Stimulated activated CD8-positive, alpha-beta memory T cell treated with anti-CD3 and anti-CD28 coated beads, Interleukin-2, amount 100 ng/mL, for 48 hours (primary cell): ENCODE measurements at places on chromosomes 3 and 15.

GRCh38 chr15:94887391-94887790 lies 656.0 kb downstream of the MCTP2 start:
- no peak for DNase-seq

GRCh38 chr3:32305361-32305876 lies 66.9 kb downstream of the CMTM8 start:
- DNase-seq: no peak

- DNase-seq: no peak
Measured at GRCh38 chr3:6803619-6804018, 57.3 kb upstream of the GRM7 start.

DNA sequence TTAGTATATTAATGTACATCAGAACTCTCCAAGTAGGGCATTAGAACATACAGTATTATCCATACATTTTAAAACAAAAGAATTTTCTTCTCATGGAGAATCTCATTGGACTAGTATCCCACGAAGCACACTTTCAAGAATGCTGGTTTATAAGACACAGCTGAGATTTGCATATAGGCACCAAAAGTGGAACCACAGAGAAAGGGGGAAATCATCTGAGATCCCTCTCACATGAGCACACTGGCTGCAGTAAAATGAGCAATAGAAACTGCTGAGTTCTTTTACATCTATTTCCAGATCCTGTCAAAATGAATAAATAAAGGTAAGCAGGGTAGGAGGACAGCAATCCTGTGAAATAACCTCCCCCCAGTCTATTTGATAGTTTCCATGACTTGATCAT lies 665.3 kb downstream of the FHIT start:
- no peak for DNase-seq

- DNase-seq: no peak
Measured at GRCh38 chr3:139552632-139553365, 13.3 kb upstream of the RBP1 start.

DNA sequence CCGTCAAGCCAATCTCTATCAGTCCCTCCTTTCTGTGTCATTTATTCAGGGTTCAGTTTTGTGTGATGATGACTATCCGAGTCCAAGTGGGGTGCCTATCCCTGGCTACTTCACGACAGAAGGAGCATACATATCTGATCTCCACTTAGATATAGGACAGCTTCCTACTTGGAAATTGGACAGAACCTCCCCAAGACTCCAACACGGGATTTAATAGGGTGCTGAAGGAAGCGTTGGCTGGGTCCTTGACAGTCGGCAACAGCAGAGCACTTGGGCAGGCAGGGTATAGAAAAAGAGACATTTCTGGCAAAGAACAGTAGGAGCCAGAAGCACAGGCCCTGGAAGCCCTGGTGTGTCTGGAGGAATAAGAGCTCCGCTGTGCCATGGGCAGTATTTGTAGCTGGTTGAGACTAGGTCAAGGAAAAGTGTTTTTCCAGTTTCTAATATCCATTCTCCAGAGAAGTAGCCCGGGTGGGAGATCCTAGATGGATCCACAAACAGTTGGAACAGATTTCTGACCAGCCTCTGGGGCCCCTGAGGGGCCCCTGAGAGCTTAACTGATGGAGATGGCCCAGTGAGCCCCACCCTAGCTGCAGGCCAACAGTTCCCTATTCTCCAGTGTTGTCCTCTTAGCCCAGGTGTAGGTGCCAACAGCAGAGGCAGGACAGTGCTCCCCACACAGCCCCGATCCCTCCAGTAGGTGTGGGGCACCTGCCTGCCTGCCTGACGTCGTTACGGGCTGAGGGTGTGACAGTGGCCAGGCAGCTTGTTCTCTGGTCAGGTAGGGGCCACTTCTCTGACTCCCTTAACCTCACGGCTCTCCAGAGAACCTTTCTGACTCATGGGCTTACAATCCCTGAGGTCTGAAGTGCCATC lies 130.8 kb downstream of the CHCHD6 start:
- DNase-seq: no peak

GRCh38 chr3:106728315-106729098 lies 648.7 kb upstream of the CCDC54 start:
- no peak for DNase-seq

DNA sequence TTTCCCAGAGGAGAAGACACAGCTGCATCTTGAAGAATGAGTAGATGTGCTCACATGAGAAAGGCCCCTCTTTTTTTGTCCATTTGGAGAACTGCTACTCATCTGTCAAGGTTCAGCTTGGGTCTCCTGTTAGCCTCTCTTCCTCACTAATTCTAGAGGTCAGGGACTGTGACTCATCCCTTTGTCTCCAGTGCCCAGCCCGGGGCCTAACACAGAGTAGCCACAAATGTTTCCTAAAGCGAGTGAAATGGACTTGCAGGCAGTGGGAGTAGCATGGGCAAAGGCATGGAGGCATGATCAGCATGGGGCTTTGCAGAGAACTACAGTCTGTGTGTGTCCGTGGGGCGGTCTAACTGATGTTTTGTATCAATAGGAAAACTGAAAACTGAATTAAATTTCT lies 33.9 kb upstream of the MRPS22 start:
- DNase-seq: no peak

DNA sequence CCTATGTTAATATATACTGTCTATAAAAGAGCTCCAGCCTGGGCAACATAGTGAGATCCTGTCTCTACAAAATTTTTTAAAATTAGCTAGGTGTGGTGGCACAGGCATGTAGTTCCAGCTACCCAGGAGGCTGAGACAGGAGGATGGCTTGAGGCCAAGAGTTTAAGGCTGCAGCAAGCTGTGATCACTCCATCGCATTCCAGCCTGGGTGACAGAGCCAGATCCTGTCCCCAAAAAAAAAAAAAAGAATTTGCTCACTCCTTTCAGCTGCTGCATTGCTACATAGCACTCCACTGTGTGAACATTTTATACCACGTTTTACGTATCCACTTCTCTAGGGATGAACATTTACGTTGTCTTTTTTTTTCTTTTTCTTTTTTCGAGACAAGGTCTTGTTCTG lies 6.0 kb upstream of the TSEN2 start:
- no peak for DNase-seq

DNA sequence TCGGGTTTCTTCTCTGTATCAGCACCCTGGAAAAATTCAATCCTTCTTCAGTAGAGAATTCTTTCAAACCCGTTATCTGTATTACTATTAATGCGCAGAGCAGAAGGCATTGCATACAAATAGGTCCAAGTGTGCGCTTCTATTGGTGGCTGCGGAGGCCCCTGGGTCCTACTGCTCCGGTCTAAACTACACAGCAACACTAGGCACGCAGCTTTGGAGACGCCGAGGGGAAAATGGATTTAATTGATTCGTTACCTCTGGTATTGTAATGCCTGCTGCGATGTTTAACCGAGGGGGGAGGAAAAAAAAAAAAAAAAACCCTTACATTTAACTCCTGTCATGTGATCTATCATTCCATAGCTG lies at the start of gene ROBO1:
Gene ROBO1, minus strand, starts transcription at position 94 of the 363 bp plus-strand sequence.
- no peak for DNase-seq

- DNase-seq: no peak
Measured at GRCh38 chr3:112974178-112974517, 755 bp downstream of the CD200R1 start.

DNA sequence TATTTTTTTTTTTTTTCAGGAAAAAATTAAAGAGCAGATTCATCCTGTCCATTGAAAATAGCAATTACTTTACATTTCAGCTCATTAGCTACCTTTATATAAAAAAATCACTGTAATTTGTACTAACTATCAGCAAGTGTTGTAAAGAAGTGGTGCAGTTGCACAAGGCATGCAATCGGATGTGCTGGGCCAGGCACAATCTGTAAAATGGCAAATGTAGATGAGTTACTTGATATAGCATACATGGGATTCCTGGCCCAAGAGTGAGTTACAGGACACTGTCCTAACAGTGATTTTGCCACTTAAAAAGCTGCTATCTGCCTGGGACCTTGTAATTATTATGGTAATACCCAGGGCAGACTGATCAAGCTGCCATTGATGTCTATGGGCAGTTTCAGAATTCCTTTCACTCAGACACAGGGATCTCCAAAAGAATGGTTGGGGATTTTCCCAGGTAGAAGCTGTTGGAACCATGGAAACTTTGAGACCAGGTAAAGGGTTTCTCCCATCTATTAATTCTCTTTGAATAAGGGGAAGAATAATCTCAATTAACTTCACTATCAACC lies 182.2 kb upstream of the ICE2 start:
- no peak for DNase-seq

DNA sequence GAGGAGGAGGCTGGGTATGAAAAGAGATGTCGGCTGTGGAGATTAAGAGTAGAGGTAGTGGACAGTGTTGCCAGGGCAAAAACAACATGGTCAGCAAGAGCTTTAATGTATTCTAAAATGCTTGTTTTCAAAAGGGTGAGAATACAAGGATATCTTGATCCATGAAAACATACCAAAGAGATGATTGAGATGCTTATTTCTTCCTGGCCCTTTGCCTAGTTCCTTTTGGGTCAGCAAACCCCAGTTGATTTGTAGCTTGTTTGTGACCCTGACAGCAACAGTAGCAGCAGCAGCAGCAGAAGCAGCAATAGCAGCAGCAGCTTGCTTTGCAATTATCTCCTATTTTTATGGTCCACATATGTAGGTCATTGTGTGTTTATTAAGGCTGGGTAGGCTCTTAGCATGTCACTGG lies 337.3 kb downstream of the LPP start:
- DNase-seq: no peak

DNA sequence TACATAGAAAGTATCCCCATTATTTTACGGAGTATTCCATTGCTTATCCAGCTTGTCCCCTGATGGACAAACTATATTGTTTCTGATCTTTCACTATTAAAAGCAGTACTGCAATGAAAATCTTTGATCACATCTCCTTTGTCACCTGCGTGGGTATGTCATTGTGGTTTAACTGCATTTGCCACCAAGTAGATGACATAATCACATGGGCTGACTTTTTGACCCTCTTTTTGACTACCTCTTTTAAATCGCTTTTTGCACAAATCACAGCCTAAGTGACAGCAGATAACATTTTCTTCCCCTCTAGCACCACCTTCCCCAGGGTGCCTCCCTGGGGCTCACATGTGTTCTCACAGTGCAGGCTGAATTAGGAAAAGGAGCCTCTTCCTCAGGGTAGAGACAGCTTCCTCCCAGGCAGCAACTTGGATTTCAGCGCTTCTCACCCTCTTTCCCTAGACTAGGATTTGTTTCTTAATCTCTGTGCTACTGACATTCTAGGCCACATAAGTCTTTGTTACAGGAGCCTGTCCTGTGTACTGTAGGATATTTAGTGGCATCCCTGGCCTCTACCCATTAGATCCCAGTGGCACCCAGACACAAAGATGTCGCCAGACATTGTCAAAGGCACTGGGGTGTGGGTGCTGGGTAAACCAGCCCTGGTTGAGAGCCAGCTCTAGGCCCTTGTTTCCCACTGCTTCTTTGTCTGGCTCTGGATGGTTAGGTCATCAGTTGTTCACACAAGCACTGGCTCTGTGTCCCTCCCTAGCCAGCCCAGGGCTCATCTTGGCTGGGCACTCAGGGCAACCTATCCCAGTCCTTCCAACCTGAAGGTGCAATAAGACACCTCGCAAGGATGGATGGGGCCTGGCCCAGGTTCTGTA lies 1.3 kb upstream of the RBP1 start:
- DNase-seq: no peak

- DNase-seq: no peak
Measured at GRCh38 chr15:92848464-92848851, 51.7 kb upstream of the CHD2 start.

- no peak for DNase-seq
Measured at GRCh38 chr3:14358426-14359211, 43.8 kb upstream of the SLC6A6 start.

- DNase-seq: no peak
Measured at GRCh38 chr3:41290736-41291135, 91.4 kb downstream of the CTNNB1 start.

DNA sequence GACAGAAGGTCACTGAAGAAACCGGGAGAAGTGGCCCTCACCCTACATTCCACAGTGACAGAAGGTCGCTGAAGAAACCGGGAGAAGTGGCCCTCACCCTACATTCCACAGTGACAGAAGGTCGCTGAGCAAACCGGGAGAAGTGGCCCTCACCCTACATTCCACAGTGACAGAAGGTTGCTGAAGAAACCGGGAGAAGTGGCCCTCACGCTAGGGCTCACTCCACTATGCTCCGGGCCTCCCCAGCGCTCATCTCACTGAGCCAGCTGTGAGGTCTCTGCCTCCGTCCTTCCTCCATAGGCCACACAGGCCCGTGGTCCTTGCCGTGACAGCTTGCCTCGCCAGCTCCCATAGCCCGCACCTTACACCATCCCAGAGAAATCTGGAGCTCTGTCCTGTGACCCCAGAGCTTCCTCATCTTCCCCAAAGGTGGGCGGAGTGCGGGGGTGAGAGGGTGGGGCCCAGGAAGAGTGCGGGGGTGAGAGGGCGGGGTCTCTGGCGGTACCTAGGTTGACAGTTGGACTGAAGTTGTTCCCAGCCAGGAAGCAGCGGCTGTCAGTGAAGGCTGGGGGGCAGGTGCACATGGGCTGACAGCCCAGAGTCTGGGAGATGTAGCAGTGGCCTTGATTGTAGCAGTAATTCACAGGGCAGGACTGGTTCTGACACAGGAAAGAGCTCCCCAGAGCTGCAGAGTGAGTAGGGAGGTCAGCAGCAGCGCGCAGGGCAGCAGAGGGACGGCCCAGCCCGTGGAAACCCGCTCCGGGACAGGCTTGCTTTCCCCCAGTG lies 32.0 kb downstream of the MUC20 start:
- no peak for DNase-seq

DNA sequence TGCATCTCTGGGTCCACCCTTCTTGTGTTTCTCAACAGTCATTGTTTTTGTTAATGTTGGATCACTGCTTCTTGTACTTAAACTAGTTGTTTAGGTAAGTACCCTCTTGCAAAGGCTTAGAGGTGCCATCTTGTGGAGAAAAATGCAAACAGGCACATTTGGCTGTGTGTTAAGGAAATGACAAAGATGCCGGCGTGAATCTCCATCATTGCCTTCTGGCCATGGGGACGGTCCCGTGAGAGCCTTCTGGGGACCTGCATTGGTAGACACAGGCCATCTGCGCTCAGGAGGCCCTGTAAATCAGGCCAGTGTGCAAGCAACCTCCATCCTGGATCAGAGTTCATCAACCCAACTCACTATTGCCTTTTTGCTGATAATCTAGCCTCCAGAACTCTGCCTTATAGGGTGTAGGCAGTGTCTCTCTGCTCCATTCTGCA lies 158.6 kb upstream of the NR2E3 start:
- DNase-seq: no peak

GRCh38 chr3:186385856-186386602 lies 24.0 kb upstream of the DGKG start:
- DNase-seq: no peak

- DNase-seq: no peak
Measured at GRCh38 chr3:150454085-150454484, 46.0 kb downstream of the TSC22D2 start.

DNA sequence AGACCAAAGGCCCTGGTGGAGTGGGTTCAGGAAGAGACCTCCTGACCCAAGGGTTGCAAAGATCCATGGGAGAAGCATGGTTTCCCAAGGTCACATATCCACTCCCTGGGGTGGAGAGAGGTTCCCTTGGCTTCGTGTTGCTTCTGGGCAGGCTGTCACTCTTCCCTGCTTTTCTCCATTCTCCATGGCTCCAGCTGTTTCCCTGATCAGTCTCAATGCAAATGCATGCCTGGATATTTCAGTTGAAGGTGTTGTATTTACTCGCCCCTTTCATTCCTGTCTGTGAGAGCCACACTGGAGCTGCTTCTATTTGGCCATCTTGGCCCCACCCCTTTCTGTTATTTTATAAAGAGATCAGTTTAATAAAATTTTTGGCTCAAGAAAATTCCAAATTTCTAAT lies 95.0 kb upstream of the PLSCR4 start:
- no peak for DNase-seq
